Inflammatory macrophage treated with lipopolysaccharide for 4 hours (primary cell): ENCODE measurements at places on chromosomes 7 and 10.

DNA sequence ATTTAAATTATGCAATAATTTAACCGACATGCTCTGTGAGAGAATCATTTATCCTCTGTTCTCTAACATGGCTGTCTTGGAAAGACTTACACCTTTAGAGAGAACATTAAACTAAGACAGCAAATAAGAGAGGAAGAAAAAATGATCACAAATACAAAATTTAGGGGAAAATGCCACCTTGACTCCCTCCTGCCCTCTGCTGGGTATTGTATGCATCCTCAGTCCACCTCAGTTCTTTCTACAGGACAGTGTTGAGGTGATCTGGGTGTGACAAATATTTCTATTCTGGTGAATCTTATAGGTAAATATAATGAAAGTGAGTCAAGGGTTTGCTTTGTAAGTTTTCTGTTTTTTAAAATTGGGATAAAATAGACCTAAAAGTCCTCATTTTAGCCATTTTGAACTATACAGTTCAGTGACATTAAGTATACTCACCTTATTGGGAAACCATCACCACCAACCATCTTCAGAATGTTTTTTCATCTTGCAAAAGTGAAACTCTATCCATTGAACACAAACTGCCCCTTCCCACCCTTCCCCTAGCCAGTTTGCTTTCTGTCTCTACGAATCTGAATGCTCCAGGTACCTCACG lies 61.5 kb upstream of the ELMO1 start:
- DNase-seq = peak; percentile 32

DNA sequence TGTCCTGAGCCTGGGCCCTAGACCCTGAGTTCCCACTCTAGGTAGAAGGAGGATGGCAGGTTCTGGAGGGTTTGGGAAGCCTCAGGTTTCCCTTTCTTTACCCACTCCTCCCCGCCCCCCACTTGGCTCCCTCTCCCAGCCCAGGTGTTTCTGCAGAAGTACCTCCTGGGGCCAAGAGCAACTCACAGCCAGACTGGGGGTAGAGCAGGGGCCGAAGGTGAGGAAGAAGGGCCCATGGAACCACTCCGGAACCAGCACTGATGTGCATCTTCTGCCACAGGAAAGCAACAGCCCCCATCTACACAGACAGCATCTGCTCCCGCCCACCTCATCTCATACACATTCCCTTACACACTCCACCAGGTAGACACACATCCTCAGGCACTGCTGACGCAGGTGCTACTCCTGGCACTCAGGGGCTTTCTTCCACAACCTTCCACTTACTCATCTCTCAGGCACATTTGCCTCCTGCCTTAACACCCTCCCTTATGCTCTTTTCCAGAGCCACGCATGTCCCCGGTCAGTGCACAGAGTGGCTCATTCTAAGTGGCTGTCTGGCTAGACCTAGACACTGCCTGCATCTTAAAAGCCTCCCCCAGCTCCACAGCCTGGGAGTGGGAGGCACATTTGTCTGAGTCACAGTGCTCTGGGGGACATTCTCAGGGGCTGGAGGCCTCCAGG lies 1.8 kb downstream of the EPHB6 start:
- DNase-seq = no peak

GRCh38 chr7:4091767-4092166 lies 590.3 kb upstream of the FOXK1 start:
- no peak for DNase-seq

DNA sequence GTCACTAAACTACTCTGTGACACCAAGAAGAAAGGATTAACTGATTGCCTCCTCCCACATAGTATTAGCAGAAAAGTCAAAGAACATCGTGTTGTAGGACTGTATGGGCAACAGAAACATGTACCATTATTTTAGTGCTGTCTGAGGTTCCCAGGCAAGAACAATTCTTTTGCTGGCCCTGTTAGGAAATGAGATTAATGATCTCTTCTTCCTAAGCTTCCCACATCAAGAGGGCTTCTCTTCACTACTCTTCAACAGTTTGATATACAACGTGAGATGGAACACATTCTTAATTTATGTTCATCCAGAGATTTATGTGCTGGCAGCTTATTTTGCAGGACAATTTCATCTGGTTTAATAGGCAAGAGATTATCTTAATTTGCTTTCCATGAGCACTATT lies 219.6 kb downstream of the DOCK4 start:
- no peak for DNase-seq

- DNase-seq = no peak
These were observed 285.3 kb upstream of the KLF14 start for GRCh38 chr7:131019351-131019750.

GRCh38 chr7:149859369-149859768 lies 14.4 kb upstream of the ATP6V0E2 start:
- no peak for DNase-seq

DNA sequence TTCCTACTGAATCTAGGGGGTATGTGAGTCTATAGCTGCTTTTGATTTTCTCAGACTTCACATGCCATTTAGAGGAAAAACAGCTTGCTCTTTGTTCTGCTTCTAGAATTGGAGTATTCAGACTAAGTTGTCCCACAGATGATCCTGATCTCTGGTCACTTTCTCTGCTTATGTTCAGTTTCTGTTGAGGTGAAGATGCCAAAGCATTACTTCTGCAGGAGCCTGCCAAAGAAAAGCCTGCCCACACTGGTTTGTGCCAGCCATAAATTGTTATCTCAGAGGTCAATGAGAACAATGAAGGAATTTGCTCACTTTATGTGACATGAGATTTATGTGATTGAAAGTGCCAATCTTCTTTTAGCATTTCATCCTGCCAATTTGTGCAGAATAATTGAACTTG lies 163.6 kb downstream of the CDK14 start:
- no peak for DNase-seq

DNA sequence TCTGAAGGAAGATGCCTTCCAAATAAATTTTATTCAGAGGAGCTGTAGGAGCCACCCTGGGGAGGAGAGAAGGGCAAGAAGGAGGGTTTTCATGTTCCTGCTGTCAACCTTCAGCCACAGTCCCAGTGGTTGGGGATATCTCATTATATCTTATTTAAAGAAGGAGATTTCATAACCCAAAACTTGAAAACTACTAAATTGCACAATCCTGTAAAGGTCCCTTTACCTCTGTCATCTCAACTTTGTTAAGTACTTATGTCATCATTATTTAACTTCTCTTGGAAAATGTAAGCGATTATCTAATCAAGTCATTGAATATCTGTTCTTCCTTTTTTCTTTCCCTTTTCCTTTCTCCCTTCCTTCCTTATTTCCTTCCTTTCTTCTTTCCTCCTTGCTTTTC lies 794.5 kb upstream of the IGFBP3 start:
- DNase-seq = peak; percentile 11

DNA sequence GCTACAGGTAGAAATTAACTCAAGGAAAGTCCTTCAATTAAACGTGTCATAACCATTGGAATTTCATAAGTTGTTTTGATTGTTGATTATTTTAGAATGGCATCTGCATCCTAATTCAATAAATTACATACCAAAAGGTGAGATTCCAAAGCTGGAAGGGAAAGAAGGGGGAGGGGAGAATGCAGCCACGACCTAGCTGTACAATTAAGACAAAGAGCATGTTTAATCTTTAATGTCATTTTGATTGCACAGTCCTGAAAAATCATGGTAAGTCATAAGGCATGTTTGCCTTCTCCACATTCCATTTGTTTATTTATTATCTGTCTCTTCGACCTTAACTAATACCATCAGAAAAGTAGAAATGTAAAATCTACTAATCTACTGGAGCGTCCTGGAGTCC lies 358.1 kb downstream of the FRMD4A start:
- no peak for DNase-seq

- DNase-seq = no peak
These were observed 33.2 kb downstream of the HELLS start for GRCh38 chr10:94578790-94579189.

GRCh38 chr10:11678074-11678793 lies 63.9 kb upstream of the ECHDC3 start:
- DNase-seq = peak; percentile 83

DNA sequence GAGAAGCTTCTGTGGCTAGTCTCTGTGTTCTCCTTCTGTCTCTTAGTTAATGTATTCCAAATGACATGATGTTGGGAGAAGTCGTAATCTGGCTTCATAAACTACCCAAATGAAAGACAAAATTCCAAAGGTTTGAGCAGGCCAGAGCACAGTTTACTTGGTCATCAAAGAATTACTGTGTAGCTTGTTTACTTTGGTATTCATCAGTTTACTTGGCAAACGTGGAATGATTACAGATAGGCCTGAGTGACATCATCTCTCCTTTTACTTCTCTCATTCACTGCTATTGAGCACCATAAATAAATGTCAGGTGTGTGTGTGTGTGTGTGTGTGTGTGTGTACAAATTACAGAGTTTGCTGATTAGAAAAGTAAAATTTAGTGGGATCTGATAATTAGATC lies 327.3 kb downstream of the PHTF2 start:
- no peak for DNase-seq

DNA sequence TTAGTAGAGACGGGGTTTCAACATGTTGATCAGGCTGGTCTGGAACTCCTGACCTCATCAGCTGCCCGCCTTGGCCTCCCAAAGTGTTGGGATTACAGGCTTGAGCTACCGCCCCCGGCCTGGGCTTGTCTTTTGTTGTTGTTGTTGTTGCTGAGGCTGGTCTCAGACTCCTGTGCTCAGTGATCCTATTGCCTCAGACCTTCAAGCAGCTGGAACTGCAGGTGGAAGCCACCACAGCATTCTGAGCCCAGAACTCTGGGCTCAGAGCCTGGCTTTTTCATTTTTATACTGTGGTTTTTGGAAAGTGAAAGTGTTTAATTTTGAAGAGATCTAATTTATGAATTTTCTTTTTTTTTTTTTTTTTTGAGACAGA lies 16.2 kb upstream of the DNAJB6 start:
- DNase-seq = peak; percentile 68

DNA sequence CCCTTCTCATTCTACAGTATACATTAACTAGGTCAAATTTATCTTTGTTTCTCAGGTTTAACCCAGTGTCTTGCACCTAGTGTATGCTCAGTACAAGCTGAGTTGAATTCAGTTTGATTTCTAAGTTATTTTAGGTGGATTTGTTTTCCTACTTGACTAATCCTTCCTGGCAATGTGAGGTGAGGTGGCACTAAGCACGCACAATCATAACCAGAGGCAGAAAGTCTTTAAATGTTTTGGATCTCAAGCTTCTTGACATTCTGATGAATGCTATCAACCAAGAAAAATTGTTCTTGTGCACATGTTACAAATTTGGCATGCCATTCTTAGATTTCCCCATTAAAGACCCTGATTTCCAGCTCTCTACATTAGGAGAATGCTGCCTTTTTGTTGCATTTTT lies 3.2 kb downstream of the BZW2 start:
- no peak for DNase-seq

DNA sequence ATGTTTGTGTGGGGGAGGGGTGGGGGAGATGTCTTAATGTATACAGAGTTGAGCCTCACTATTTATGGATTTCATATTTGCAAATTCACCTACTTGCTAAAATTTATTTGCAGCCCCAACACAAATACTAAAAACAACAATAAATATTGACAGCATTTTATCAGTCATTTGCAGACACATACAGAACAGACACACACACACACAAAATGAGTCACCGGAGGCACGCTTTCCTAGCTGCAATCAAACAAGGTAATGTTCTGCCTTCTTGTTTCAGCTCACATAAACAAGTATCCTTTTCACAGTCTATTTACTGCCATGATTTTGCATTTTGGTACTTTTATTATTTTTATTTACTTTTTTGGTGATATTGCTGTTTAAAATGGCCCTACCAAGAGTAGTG lies 88.5 kb downstream of the IPMK start:
- no peak for DNase-seq

DNA sequence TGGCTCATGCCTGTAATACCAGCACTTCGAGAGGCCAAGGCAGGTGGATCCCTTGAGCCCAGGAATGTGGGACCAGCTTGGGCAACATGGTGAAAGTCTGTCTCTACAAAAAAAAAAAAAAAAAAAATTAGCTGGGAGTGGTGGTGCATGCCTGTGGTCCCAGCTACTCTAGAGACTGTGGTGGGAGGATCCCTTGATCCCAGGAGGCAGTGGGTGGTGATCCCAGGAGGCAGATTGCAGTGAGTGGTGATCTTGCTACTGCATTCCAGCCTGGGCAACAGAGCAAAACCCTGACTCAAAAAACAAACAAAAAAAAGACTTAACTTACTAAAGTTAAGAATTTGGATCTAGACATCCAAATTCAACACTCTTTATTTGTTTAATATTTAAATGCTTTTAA lies 10.2 kb upstream of the ADO start:
- DNase-seq = no peak

DNA sequence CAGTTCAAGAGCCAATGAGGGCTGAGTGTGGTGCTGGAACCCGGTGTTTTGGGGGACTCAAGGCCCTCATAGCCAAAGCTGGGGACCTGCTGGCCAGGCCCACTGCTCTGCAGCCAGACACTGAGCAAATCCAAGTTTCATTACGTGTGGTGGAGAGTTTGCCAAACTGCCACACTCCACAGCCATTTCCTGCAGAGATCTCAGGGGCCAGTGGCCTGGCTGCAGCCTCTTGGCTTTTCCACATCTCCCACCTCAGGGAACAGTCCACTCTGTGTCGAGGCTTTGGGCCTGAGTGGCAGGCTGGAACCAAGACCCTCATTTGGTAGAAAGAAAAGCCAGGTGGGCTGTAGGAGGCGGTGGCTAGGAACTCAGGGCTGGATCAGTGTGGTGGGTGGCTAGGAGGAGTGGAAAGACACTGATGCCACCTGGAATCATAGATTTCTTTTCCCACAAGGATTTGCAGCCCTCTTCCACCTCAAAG lies 3.2 kb downstream of the HOXA11 start:
- DNase-seq = no peak

DNA sequence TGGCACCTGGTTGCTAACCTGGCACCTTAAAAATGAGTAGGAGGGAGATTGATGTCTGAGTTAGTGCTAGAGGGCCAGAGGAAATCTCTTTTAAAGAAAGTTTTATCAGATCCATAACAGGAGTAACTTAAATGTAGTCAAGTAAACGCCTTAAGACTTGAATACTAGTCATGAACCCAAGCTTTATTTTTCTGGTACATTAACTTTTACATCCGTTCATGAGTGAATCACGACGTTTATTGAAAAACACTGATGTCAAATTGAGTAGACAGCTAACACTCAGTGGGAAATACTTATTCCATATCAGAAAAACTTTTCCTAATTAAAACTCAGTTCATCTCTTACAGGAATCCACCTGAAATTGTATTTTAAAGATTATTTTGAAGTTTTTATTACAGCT lies 6.9 kb upstream of the LAMB1 start:
- no peak for DNase-seq

DNA sequence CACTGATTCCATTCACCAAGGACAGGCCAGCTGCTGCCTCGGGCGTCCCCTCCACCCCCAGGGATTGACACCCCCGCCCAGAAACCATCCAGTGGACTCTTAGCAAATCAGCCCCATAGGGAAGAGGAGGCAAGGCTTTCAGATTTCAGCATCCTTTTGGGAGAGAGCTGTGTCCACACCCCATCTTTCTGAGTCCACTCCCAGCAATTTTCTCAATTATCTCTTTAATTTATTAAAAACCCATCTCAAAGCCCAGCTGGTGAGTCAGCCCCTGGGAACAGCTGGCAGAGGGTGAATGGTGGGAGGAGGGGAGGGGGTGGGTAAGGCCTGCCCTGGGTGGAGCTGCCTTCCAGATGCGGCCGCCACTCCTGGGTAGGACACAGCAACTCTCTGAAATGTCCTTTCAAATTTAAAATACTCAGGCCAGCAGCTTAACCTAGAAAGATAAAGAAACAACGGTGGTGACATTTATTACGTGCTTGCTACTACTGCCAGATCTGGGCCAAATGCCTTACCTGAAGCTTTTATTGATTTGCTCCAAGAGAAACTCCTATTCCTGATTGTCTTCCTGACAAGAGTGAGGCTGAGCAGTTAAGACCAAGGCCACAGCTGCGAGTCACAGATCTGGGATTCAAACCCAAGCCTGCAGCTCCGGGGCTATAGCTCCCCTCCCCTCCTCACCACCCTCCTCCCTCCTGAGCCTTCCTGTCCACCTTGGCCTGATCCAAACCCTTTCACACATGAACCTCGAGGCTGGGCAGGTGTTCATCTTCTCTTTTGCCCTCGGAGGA lies 120.4 kb downstream of the RGS10 start:
- DNase-seq = no peak
